ENCODE measurements at places on chromosomes 12 and 14. TPM values are rescaled to one million over a fixed set of nuclear protein-coding genes. Genes with fewer than 3 reads are reported as not detected.

GRCh38 chr14:77406086-77406485 lies 17.2 kb downstream of the NOXRED1 start:
- DNase-seq, result no peak

- DNase-seq, result no peak
Observed at GRCh38 chr12:68896881-68897540, 36.0 kb downstream of the CPM start.

DNA sequence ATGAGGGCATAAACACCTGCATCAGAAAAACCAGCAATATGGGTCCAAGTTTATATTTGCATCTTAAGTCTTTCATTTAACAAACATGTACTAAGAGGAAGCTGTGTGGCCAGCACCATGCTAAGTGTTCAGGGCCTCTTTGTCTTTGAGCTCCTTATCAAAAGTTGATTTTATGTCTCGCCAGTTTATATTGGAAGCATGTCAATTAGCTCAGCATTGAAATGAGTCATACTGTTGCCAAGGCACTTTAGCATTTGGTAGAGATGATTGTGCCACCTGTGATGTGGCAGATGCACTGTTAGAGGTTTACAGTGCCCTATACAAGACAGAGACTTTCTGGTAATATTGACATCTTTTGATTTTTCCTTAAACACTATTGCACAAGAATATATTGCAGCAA lies 68.5 kb downstream of the BHLHE41 start:
- DNase-seq, result no peak

DNA sequence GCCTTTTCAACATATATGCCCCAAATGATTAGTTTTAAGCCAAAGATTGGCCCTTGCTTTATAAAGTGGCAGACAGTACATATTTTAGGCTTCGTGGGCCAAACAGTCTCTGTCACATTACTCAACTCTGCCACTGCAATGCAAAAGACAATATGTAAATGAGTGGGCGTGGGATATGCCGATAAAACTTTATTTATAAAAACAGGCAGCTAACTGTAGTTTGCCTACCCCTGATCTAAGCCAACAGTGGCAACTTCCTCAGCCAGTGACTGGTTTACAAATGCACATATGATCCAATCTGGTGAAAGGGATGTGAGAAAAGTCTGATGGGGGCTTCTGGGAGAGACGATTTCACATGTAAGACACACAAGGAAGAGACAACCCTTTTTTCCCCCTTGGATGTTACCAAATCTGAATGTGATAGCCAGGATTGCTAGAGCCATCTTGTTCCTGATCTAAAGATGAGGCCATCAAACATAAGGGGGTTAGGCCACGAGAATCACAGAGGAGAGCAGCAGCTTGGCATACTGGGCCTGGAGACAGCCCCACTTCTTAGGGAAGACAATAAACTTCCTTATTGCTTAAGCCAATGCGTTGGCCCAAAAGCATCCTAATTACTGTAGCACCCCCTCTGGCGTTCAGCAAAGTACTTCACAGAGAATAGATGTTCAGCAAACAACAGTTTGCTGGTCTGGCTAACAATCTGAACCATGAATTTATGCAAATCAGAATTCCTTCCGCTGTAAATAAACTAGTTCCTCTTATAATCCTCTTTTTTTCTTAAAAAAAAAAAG lies 75.2 kb upstream of the TMCC3 start:
- no peak for DNase-seq

DNA sequence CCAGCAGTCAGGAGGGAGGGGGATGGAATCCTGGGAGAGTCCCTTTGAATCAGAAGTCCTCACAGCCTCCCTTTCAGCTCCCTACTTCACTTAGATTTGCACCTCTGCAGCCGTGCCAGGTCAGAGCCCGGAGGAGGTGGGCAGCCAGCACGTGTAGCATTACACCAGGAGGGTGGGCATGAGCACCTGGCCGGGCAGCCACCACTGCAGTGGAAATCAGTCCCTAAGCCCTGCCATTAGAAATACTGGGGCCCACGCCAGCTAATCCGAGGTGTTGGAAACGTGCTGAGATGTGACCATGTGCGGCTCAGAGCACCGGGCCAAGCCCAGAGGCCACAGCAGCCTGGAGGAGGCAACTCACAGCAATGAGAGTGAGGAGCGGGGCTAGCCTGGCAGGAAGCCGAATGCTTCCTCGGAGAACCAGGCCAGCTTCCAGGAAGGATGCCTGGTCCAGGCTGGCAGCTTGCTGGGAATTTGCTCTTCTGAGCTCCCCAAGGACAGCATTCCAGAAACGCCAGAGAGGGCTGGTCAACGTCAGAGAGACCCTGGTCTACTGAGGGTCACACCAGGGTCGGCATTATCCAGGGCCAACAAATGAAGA lies 9.4 kb upstream of the CACNA2D4 start:
- DNase-seq, result no peak

DNA sequence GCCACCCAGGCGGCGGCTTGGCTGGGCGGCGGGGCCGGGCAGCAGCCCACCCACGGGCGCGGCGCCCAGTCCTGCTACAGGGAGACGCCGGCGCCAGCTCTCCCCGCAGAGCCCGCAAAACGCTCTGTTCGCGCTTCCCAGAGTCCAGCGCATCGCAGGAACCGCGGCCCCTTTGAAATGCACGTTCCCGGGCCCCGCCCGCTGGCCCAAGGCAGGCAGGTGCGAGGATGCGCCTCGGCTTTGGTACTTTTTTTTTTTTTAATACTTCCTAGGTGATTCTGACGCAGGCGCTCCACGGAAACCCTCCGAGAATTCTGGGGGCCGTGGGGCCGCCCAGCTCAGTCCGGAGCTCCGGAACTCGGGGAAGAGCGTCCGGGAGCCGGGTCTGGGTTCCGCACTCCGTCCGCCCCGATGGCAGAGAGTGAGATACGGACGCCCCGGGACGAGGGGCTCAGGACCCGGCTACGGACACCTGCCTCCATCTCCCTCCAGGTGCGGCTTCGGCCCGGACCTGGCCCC lies 483 bp downstream of the POC1B start:
- peak; percentile 27 for DNase-seq

DNA sequence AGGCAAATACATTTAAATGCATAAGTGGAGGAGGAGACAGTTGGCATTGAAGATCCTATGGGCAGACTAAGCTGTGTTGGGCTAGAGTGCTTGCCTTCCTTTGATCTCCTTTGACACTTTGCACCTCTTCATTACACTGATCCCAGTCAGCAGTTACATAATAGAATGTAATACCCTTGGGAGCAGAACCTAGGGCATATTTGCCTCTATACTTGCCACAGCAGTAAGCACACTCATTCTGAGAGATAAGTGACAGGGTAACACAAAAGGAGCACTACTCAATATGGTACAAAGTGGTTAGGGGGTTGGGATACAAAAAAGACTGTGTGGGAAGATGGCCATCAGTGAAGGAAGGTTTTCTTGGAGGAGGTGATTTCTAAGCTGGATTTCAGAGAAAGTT lies 9.0 kb downstream of the MARS1 start:
- no peak for DNase-seq

GRCh38 chr14:26104717-26105116 lies 493.1 kb downstream of the NOVA1 start:
- DNase-seq, result no peak

GRCh38 chr12:56590237-56590830 lies 39.8 kb downstream of the BAZ2A start:
- DNase-seq, result no peak

- no peak for DNase-seq
Observed at GRCh38 chr14:24399447-24399822, 632 bp downstream of the NYNRIN start.

GRCh38 chr12:2618291-2618995 lies 176.3 kb upstream of the FKBP4 start:
- DNase-seq, result no peak

DNA sequence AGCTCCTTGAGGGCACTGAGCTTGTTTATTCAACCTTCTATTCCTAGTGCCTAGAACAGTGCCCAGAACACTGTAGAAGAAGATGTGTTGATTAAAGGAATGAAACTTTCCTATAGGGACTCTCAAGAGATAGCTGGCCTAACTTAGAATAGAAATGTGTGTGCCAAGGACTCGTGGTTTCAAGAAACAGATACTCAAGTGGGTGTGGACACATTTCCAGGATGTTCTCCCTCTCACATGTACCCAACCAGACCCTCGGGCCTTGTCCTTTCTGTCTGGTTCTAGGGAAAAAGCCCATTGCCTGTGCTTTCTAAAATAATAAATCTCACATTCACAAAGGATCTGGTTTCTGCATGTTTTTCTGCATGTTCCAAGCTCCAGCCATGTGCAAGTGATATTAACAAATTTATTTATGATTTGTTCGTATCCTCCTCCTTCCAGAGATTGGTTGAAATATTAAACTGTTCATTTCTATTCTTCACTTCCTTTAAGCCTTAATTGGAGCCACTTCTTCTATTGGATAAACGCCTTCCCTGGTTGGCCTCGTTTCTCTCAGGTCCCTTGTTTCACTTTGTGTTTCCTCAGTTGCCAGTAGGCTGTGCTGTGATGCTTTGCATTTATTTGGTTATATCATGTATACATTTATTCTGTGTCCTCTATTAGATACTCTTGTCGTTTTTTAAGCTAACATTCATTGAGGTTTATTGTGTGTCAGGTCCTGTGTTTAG lies 89.8 kb downstream of the CRADD start:
- no peak for DNase-seq

DNA sequence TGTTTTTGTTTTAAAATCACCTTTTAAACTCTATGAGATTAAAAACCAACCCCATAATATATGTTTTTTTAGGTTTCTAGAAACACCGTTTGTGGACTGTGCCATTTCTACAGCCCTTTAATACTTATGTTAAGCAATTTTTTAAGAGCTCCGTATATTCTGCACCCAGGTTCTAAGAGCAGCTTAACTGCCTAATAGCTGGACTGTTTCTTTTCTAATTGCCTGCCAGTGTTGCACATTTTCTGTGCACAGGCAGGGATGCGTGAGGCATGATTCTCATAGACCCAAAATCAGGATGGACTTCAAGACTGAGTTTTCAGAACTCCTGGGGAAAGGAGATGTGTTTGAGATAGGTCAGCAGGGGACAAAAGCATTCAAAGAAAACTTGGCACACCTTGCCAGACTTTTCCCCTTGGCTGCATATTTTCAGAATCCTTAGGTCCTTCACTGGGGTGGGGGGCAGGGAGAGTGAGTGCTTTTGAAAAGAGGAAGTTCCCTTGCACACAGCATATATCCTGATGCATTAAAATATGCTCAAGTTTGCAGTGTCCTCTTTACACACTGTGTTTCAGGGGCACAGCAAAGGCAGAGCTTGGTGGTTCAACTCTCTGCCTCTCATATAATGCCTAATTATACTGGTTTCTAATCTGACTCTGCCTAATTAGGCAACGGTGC lies 27.9 kb downstream of the TMEM30B start:
- no peak for DNase-seq

The RPGRIP1 gene
- 1.2 TPM for total RNA-seq

GRCh38 chr12:124440841-124441381 lies 126.5 kb downstream of the NCOR2 start:
- DNase-seq, result no peak

- DNase-seq, result no peak
Observed at GRCh38 chr14:105532735-105533141, 6.4 kb downstream of the TMEM121 start.
